ENCODE measurements at places on chromosomes 2 and 18.

DNA sequence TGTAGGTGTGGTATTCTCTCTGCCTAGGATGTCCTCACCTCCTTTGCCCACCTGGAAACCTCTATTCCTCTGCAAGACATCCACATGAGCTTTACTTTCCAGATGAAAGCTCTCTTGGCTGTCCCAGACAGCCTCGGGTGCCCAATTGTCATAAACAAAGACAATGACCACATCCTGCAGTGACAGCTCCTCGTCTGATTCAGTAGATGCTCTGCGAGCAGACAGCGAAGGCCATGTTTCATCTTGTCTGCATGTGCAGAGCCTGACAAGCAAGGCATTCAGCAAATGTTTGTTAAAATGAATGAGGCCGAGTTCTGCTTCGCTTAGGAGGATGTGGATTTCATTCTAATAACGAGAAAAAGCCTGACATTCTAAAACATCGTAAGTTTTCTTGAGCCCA is 150.9 kb downstream of the MTCL1 start:
- no peaks in the 10 kb centered on the region for H3K36me3 ChIP-seq
- peaks cover 1% of the 10 kb centered on the region for H3K4me1 ChIP-seq
- no peak overlapping the region for H3K4me3 ChIP-seq
- H3K27me3 ChIP-seq: peaks cover 4% of the 10 kb centered on the region
- DNase-seq: peak; percentile 22

GRCh38 chr2:218448934-218449333 is 30.0 kb downstream of the VIL1 start:
- H3K4me3 ChIP-seq: no peak overlapping the region
- H3K27me3 ChIP-seq: no peaks in the 10 kb centered on the region
- DNase-seq: no peak
- peaks cover 5% of the 10 kb centered on the region for H3K4me1 ChIP-seq
- peaks cover 26% of the 10 kb centered on the region for H3K36me3 ChIP-seq
- no peak overlapping the region for H3K27ac ChIP-seq

DNA sequence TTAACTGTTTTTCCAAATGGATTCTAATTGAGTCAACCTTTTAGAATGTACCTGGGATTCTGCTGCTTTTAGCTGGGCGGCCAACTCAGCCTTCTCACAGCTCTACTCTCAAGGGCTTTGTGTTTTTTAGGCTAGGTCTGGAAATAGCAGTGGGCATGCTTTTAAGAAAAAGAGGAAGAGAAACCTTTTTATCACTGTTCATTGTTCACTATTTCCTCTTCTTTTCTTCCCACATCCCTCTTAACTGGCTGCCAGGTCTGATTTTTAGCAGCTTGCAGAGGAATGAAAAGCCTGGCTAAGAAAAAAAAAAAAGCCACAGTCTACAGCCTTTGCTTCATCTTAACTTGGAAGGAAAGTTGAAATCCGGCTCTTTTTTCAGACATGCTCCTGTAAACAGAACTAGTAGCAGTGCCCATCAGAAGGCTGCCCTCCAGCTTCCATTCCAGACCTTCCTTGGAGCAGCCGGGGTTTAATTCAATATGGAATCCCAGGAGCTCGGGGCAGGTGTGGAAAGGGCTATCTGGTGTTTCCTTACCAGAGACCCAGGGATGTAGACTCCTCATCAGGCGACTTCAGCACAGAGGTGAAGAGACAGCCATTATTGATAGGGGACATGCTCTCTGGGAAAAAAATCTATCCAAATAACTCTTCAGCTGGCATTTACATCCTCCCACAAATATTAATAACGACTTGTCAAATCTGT is 230.7 kb downstream of the MYO3B start:
- no peak overlapping the region for H3K4me3 ChIP-seq
- H3K27me3 ChIP-seq: peaks cover 40% of the 10 kb centered on the region
- no peak overlapping the region for H3K27ac ChIP-seq
- H3K36me3 ChIP-seq: no peaks in the 10 kb centered on the region
- no peak for DNase-seq
- H3K4me1 ChIP-seq: peaks cover 6% of the 10 kb centered on the region

DNA sequence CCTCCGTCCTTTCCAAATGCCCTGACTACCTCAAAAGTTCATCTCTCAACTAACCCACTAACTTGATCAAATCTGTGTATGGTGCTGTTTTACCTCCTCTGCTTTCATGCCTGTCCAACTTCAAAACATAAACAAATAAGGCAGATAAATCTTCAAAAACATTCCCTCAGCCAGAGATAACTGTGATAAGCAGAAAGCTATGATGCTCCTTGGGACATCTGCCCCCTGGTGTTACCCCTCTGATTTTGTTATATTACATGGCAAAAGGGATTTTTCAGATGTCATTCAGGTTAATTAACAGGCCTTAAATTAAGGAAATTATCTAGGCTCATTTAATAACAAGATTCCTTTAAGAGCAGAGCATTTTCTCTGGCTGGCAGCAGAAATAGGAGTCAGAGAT is 810.8 kb upstream of the CHAC2 start:
- H3K27me3 ChIP-seq: no peaks in the 10 kb centered on the region
- no peak overlapping the region for H3K4me3 ChIP-seq
- no peak for DNase-seq
- H3K27ac ChIP-seq: no peak overlapping the region
- H3K36me3 ChIP-seq: no peaks in the 10 kb centered on the region

- no peak overlapping the region for H3K27ac ChIP-seq
- no peak for DNase-seq
- peaks cover 3% of the 10 kb centered on the region for H3K27me3 ChIP-seq
- no peaks in the 10 kb centered on the region for H3K36me3 ChIP-seq
Measured at GRCh38 chr18:70455731-70456130, 166.9 kb downstream of the SOCS6 start.

DNA sequence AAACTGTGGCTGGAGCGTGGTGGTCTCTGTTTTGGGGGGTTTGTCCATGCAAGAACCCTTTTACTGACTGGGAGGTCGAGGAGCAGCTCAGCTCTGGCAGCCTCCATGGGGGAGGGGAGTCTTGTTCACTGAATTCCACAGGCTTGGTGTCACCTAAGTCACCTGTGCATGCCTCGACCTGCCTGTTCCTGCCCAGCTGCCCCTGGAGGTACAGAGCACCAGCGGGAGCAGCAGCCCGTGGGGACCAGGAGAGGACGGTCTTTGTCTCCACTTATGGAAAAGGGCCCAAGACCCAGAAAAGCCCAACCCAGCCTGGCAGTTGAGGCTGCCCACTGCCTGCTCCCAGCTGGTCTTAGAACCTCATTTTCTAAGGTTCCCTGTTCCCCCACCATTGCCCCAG is 168.7 kb upstream of the AGAP1 start:
- DNase-seq: no peak
- H3K27me3 ChIP-seq: no peaks in the 10 kb centered on the region
- H3K4me1 ChIP-seq: no peaks in the 10 kb centered on the region

DNA sequence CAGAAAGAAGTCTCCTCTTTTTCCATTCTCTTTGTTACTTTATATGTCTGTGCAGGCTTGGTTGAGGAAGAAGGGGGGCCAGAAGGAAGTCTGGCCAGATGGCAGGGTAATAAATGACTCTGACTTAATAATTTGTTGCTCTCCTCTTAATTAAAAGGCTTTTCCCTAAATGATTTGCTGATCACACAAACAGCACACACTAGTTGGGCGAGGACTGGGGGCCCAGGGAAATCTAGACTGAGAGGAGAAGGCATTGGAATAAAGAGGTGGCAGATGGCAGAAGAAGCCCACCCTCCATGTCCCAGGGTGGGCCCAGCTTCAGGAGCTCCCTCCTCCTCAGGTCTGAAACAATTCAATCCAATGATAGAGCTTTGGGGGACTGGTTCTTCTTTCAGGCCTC is 12.7 kb upstream of the SMARCAL1 start:
- no peaks in the 10 kb centered on the region for H3K36me3 ChIP-seq
- H3K4me1 ChIP-seq: peaks cover 6% of the 10 kb centered on the region
- H3K27me3 ChIP-seq: peaks cover 2% of the 10 kb centered on the region
- H3K4me3 ChIP-seq: no peak overlapping the region

DNA sequence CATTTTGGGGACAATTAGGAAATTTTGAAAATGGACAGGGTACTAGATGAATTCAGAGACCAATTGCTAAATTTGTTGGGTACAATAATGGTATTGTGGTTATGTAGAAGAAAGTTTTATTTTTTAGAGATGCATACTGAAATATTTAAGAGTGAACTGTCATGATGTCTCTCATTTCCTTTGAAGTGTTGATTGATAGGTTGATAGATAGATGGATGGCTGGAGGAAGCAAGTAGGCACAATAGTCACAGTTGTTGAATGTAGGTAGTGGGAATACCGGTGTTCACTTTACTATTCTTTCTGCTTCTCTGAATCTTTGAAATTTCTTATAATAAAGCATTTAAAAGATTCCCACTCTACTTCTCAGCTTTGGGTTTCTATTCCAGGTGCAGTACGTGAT is 151.7 kb upstream of the FOSL2 start:
- peaks cover 7% of the 10 kb centered on the region for H3K4me1 ChIP-seq
- DNase-seq: no peak
- peaks cover 18% of the 10 kb centered on the region for H3K36me3 ChIP-seq
- no peaks in the 10 kb centered on the region for H3K27me3 ChIP-seq
- no peak overlapping the region for H3K4me3 ChIP-seq

DNA sequence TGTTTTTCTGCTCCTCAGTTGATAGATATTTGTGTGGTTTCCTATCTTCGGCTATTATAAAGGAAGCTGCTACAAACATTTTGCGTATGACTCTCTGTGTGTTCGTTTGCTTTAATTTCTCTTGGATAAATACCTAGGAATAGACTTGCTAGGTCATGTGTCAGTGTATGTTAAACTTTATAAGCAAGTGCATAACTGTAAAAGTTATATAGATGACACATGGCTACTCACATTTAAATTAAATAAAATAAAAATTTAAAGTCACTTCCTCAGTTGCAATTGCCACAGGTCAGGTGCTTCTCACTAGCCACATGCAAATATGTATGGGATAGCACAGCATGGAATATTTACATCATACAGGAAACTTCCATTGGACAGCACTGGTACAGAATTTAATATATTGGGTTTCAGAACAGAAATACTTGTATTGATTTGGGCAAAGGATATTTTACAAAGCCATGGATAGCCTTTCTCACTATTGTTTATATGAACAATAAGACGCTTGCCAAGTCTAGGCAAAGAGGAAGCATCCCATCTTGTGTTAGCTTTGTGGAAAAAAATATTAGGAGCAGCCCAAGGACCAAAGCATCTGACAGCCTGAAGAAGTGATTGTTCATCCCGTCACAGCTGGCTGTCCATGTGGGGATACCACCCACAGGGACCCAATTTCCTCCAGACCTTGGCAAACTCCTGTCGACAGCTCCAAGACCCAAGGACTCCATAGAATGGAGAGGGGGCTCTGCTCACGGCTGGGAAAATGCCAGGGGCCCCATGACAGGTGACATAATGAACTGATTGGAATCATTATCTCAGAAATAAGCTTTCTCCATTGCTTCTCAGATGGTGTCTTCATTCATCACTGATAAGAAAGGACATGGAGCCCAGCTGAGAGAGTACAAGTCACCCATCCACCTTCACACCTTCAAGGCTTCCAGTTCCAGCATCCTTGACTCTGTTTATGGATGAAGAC is 196.7 kb downstream of the SH3BP4 start:
- no peak overlapping the region for H3K27ac ChIP-seq
- H3K4me3 ChIP-seq: no peak overlapping the region
- H3K36me3 ChIP-seq: no peaks in the 10 kb centered on the region
- H3K27me3 ChIP-seq: peaks cover 4% of the 10 kb centered on the region
- H3K4me1 ChIP-seq: peaks cover 2% of the 10 kb centered on the region

DNA sequence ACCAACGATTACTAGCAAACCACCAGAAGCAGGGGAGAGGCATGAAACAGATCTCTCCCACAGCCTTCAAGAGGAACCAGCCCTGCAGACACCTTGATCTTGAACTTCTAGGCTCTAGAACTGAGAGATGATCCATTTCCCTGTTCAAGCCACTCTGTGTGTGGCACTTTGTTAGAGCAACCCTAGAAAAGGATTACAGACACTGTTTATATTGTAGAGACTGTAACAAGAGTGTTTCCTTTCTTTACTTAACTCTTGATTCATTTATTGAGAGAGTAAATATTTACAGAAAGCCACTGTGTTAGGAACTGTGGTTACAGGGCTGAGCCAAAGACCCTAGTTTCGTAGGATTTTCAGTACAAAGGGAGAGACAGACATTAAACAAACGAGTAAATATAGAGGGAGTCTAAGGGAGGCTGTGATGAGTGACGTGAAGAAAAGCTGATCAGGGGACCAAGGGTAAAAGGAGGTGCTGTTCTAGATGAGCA is 10.9 kb downstream of the CCDC68 start:
- H3K36me3 ChIP-seq: no peaks in the 10 kb centered on the region
- peaks cover 17% of the 10 kb centered on the region for H3K4me1 ChIP-seq

DNA sequence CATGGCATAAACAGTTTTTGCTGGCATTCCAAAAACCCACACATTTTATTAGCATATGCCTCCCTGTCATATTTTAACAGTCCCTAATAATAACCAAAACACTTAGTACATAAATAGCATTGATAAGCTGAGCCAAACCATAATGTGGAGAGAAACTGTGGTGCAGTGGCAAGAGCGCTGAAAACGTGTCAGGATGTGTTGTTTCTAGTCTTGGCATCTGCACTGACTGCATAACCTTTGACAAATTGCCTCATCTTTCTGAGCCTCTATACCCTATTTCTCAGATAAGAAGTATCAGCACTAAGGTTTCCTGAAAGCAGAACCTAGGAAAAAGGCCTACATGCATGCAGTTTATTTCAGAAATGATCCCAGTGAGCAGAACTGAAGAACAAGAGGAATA is 41.4 kb downstream of the RAD51AP2 start:
- no peaks in the 10 kb centered on the region for H3K4me1 ChIP-seq
- H3K4me3 ChIP-seq: no peak overlapping the region
- no peaks in the 10 kb centered on the region for H3K27me3 ChIP-seq
- no peaks in the 10 kb centered on the region for H3K36me3 ChIP-seq

DNA sequence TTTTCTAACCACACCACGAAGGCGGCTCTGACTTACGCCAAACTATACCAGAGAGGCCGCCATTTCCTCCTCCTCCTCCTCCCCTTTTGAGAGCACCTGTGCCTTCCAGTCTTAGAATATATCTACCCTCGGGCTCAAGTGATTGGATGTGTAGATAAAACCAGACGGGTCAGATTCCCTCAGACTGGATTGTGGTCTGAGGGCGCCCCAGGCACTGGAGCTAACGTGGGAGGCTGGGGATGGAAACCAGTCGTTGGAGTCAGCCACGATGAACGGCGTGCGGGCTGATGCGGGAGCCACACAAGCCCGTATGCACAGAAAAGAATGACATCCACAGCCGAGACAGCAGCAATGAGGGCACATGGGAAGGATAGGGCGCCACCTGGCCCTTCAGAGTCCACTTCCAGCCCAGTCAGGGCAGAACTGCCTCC is 12.3 kb upstream of the ODC1 start:
- peaks cover 18% of the 10 kb centered on the region for H3K27me3 ChIP-seq
- no peak overlapping the region for H3K27ac ChIP-seq
- H3K4me1 ChIP-seq: no peaks in the 10 kb centered on the region
- H3K36me3 ChIP-seq: no peaks in the 10 kb centered on the region
- no peak overlapping the region for H3K4me3 ChIP-seq
